ENCODE measurements at places on chromosomes 2 and 18.

- no peak for DNase-seq
Measured at GRCh38 chr2:94960266-94960665, 65.2 kb upstream of the MAL start.

- no peak for DNase-seq
Measured at GRCh38 chr18:32271672-32272208, 81.9 kb downstream of the MEP1B start.

DNA sequence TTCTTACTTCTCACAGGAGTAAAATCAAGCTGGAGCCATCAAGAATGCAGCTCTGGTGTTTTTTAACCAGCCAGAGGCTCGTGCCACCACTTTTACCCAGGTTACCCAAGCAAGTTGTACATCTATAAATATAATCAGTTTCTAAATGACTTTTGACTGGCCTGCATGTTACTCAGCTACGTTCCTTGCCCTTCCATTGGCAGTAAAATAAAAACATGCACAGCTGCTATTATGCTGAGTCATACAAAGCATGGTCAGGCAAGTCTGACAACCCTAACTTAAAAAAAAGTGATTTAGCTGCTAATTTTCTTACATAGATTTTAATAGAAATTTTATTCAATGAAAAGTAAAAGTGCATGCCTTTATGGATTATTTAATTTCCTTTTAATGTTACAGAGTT lies 111.7 kb upstream of the CSRNP3 start:
- DNase-seq: peak; percentile 50

DNA sequence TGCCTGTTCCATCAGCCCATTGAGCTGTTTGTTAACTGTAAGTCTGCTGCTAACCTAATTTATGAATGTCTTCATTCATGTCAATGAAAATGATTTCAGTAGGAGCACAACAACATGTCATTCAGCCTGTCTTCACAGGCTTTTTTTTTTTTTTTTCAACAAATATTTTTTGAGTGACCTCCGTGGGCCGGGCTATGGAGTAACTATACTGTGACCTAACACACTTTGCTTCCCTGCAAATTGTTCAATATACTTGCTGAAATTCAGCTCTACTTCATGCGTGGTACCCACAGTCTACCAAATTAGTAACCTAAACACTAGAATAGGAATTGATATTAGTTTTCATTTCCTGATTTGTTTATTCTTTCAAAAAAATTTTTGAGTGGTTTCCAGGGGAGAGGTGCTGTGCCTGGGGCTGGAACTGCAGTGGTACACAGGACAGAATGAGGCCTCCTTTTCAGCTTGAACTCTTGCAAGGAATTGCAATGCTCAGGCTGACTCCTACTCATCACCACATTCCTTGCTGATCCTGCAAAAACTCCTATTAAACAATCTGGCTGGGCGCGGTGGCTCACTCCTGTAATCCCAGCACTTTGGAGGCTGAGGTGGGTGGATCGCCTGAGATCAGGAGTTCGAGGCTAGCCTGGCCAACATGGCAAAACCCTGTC lies 87.1 kb downstream of the CDH20 start:
- DNase-seq: no peak

GRCh38 chr2:8542381-8543059 lies 139.3 kb upstream of the ID2 start:
- no peak for DNase-seq

Measured in NCI-H2171 (cell line).